Natural killer cell treated with Interleukin-12 subunit alpha and Interleukin-12 subunit beta and Interleukin-15 and Interleukin-18, amount 100 ng/mL, for 72 hours (primary cell): ENCODE measurements at places on chromosomes 5 and 9. TPM values are rescaled to one million over a fixed set of nuclear protein-coding genes. Genes with fewer than 3 reads are reported as not detected.
A peak's percentile ranks its signal among the peaks of the same experiment; 100 is the strongest.

The MLANA gene
- total RNA-seq, result not detected

The SLC26A2 gene
- 8.6 TPM for total RNA-seq

GRCh38 chr5:149036970-149037369, 25.9 kb downstream of the SH3TC2 start:
- peaks cover 37% of the 10 kb centered on the region for H3K4me1 ChIP-seq
- peak overlapping the region; percentile 40 for H3K4me3 ChIP-seq
- H3K27ac ChIP-seq, result peak overlapping the region; percentile 33
- H3K27me3 ChIP-seq, result peaks cover 8% of the 10 kb centered on the region
- DNase-seq, result no peak
- H3K36me3 ChIP-seq, result no peaks in the 10 kb centered on the region

- H3K27ac ChIP-seq, result no peak overlapping the region
- DNase-seq, result peak; percentile 68
- H3K36me3 ChIP-seq, result no peaks in the 10 kb centered on the region
These were observed 12.0 kb upstream of the C9 start for GRCh38 chr5:39376293-39376714.

- no peak overlapping the region for H3K4me3 ChIP-seq
- H3K4me1 ChIP-seq, result no peaks in the 10 kb centered on the region
- H3K27me3 ChIP-seq, result no peaks in the 10 kb centered on the region
- peaks cover 4% of the 10 kb centered on the region for H3K36me3 ChIP-seq
- H3K27ac ChIP-seq, result no peak overlapping the region
These were observed 247.0 kb downstream of the CHSY3 start for GRCh38 chr5:130151239-130151638.

DNA sequence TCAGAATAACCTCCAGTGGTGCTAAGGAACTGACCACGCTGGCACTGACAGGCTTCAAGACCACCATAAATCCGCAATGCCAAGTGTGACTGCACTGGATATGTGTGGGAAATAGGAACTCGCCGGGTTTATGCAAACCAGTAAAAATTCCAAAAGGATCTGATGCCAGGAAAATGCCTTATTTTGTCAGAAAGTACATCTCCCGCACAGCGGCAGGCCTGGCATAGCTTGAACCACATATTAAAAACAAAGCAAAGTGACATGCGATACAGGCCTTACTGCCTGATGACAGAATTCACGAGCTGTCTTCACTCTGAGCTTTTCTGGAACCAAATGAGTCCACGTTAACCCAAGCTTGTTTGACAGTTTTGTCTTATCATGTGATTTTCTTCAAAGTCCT, 139.6 kb downstream of the GLIS3 start:
- no peak overlapping the region for H3K27ac ChIP-seq
- H3K27me3 ChIP-seq, result peaks cover 16% of the 10 kb centered on the region
- H3K4me3 ChIP-seq, result no peak overlapping the region

DNA sequence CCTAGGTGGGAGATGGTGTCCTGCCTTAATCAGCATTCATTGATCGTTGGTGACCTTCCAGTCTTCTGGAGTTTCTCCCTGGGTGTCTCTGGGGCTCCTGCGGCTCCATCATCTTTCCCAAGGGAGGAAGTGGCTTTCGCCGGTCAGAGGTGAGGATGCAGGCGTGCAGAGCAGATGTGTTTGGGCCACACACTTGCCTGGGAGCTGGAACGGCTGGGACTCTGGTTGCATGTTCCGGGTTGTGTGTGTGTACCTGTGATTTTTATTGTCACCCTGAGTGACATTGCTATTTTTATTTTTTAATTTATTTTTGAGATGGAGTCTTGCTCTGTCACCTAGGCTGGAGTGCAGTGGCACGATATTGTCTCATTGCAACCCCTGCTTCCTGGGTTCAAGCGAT, 9.6 kb downstream of the HMCN2 start:
- peaks cover 23% of the 10 kb centered on the region for H3K27me3 ChIP-seq
- H3K4me3 ChIP-seq, result no peak overlapping the region
- no peak overlapping the region for H3K27ac ChIP-seq
- no peaks in the 10 kb centered on the region for H3K36me3 ChIP-seq

GRCh38 chr9:81814401-81814793, 113.8 kb upstream of the SPATA31D4 start:
- no peaks in the 10 kb centered on the region for H3K36me3 ChIP-seq
- no peak overlapping the region for H3K4me3 ChIP-seq
- H3K27ac ChIP-seq, result peak overlapping the region; percentile 5
- H3K27me3 ChIP-seq, result no peaks in the 10 kb centered on the region

DNA sequence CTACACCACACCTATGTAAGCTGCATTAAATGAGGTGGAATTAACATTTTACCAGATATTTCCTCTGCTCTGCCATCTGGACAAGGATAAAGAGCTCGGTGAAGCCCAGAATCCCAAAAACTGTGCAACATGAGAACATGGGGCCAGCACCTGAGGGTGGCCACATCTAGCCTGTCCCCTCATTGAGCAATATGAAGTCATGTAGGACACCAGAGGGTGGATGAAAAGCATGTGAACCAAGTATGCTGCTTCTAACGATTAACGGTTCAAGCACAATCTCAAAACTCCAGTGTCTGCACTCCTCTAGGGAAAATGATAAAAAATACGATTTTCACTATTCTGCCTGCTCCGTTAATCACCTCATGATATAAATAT, 545.8 kb downstream of the EBF1 start:
- H3K27me3 ChIP-seq, result no peaks in the 10 kb centered on the region
- no peak for DNase-seq
- no peak overlapping the region for H3K27ac ChIP-seq
- H3K4me3 ChIP-seq, result no peak overlapping the region
- no peaks in the 10 kb centered on the region for H3K4me1 ChIP-seq
